ENCODE measurements at places on chromosomes 4 and X.

- DNase-seq: no peak
These were observed 51.9 kb downstream of the CC2D2A start for GRCh38 chr4:15521442-15522039.

DNA sequence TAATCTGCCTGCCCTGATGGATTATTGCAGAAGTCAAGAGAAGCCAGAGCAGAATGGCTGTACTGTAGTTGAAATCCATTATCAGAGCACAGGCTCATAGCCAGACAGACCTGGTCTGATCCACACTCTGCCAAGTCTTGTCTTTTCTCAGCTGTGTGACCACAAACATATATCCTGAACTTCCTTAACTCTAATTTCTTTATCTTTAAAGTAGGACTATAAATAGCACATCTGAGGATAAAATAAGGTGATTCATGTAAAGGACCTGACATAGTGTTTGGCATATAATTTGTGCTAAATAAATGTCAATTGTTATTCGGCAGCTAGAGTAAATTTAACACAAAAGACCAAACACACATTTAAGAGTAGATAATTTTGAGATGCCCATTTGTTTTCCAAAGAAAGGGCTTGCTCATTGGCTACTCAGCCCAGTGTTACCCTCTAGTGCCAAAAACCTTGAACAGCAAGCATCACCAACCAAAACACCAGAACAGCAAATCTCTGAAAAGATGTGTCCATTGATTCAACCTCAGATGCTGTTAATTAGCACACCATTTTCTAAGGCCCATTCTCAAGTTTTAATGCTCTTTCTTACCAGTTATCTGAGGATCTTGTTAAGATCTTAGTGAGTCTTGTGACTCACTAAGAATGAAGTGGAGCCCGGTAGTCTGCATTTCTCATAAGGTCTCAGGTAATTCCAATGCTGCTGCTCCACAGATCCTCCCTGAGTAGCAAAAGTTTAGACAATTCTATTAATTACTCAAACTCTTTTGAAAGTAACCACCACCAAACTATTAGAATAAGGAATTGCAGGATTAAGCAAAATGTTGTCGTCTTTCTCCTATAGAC is 108.8 kb downstream of the HHIP start:
- no peak for DNase-seq

DNA sequence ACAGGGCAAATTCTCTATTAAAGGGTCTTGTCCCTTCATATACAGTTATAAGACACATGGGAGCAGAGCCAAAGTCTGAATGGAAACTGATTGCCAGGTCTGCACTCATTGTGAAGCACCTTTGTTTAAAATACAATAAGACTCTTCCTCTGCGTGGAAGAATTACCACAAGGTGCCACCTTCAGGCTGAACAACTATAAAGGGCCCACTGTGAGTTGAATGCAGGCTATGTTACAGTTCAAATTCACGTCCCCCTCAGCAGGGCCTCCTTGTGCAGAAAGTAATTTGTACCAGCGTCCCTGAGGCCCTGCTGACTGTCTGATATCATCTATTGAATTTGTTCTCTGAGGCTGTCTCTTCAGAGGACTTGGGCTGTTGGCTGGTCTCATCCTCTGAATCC is 225.8 kb upstream of the TEX13C start:
- DNase-seq: no peak

DNA sequence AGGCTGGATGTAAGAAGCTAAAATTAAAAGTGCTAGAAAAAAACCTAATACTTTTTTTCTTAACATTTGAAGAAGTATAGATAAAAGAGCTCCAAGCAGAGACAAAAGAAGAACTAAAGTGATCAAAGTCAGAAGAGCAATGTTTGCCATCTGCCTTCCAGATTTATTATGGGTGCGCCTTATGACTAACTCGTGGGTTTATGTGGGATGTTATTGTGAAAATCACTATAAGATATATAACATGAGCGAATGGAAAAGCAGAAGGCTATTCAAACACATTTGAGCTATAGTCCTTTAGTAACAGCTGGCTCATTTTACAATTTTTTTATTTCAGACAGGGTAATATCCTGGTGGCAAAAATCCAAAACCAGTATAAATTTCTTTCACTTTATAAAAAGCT is 1040.7 kb downstream of the RAPGEF2 start:
- DNase-seq: no peak

GRCh38 chr4:73911746-73912145 is 42.6 kb downstream of the CXCL1 start:
- DNase-seq: no peak

DNA sequence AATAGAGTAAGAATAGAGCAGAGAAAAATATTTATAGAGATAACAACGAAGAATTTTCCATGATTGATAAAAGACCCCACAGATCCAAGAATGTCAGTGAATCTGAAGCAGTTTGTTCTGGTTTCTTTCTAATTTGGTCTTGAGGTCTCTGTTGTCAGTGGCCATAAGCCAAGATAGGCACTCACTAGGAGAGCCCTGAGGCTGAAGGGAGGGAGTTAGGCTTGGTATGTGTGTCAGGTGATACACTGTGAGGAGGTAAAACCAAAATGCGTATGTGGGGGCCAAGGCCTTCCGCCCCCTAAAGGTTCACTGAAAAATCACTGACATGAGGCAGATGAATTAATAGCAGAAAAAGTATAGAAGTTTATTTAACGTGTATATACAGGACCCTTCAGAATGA is 382.3 kb upstream of the HTR2C start:
- DNase-seq: no peak

GRCh38 chr4:126051689-126052424 is 737.1 kb downstream of the FAT4 start:
- no peak for DNase-seq

DNA sequence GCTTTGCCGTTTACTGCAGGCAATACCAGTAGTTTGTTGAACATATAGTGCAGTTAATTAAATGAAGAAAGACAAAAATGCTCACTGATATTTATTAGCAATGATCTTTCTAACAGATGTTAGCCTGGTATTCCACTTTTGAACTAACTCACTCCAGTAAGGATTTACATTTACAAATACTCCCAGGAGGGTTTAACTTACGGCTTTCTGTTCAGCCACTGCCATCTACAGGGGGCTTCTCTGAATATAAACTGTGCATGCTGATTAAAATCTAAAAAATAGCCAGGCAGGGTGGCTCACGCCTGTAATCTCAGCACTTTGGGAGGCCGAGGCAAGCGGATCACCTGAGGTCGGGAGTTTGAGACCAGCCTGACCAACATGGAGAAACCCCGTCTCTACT is 2.2 kb upstream of the SRD5A3 start:
- no peak for DNase-seq
